NCI-H2171 (cell line): ENCODE measurements at places on chromosomes 16 and 17.

DNA sequence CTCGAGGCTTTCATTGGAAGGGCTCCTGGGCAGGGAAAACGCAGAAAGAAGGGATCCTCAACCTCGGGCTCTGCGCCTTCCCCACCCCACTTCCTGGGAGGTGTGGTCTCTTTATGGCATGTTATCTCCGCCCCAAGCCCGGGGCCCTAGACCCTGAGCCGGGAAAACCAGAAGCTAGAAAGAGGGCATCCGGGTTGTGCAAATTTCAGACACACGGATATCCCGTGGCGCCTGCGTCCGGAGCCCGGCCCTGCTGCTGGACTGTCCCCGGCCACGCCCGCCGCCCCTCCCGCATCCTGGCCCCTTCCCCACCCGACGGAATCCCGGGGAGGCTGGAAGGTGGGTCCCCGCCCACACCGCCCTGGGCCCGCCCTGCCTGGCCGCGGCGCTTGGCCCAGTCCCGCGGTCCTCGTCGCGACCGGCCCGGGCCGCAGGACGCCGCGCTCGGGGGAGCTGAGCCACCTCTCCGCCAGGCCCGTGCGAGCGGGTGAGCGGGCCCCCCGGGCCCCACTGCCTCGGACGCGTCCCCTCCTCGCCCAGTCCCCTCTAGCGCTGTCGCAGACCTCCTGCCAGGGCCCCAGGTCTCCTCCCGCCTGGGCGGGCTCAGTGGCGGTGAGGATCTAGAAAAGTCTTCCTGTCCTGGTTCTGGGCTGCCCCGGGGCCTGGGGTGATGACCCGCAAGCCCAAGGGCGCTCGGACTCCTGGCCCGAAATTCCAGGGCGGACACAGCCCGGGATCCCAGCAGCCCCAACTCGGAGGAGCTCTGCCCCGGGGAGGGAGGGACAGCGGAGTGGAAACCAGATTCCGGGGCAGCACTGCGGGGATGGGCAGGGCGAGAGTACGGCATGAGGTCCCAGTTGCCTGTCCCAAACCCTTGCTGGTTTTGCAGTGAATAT lies at the start of gene SLC16A5:
TSS of gene SLC16A5 (plus strand) at position 397 of the 896 bp plus-strand sequence. CDS start 5,683 bp downstream, outside the sequence.
- DNase-seq: no peak

DNA sequence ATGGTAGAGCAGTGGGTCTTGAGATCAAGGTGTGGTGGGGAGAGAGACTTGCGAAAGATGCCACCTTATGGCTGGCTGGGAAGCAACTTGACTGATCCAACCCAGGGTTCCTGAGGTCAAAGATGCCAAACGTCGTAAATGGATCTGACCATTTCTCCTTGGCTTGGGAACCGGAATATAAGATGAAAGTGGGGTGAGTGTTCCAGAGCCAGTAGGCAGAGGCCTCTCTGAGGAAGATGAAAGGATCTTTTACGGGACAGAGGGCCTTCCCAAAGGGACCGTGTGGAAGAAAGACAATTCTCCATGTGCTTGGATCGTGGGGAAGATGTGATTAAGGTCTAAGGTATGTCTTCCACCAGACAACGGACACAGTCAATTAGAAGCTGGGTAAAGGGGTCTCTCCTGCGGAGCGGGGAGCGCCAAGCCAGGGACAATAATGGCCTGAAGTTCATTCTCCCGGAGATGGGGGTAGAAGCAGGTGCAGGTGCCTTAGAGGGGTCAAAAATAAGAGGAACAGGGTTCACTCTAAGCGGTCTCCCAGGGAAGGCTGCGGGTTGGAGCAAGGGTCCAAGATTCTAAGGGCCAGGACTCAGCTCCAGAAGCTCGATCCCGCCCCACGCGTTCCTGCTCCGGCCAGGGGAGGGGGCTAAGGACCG lies 800 bp downstream of the FXR2 start:
- DNase-seq: no peak

DNA sequence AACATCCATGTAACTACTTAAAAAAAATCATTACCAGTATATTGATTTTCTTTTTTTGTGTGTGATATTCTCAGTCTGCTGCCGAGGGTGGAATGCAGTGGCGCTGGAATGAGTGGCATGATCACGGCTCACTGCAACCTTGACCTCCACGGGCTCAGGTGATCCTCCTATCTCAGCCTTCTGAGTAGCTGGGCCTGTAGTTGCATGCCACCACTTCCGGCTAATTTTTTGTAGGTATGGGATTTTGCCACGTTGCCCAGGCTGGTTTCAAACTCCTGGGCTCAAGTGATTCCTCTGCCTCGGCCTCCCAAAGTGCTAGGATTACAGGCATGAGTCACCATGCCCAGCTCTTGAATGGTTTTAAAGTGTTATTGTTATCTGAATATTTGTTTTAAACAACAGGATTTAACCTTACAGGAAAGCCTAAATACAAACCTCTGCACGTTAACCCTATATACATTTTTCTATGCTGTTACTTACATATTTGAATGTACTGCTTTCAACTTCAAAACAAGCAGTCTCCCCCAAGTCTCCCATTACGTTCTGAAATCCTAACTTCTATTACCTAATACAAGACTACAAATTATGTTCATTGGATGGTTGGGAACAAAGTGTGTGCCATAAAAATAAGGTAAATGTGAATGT lies 61.7 kb downstream of the KPNA2 start:
- no peak for DNase-seq

- DNase-seq: no peak
These were observed 10.3 kb upstream of the ITGAX start for GRCh38 chr16:31344712-31345111.

GRCh38 chr16:46907061-46907774 lies 23.1 kb downstream of the GPT2 start:
- no peak for DNase-seq

DNA sequence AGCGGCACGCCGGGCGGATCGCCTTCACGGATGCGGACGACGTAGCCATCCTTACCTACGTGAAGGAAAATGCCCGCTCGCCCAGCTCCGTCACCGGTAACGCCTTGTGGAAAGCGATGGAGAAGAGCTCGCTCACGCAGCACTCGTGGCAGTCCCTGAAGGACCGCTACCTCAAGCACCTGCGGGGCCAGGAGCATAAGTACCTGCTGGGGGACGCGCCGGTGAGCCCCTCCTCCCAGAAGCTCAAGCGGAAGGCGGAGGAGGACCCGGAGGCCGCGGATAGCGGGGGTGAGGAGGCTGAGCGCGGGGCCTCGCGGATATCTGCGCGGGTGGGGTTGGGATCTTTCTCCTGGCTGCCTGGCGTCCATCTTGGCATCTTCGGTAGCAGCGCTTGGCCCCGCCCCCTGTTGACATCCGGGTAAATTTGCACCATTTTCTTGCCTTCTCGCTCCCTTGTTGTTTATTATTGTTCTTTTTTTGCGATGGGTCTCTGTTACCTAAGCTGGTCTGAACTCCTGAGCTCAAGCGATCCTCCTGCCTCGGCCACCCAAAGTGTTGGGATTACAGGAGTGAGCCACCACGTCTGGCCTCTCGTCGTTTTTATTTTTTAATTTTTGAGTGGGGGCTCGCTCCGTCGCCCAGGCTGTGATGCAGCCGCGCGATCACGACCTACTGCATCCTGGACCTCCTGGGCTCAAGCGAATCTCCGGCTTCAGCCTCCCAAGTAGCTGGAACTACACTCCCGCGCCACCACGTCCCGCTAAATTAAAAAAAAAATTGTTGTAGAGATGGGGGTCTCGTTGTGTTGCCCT lies 898 bp downstream of the TERF2IP start:
- peak; percentile 66 for DNase-seq

- no peak for DNase-seq
These were observed 93.5 kb downstream of the CRISPLD2 start for GRCh38 chr16:84913315-84913714.

DNA sequence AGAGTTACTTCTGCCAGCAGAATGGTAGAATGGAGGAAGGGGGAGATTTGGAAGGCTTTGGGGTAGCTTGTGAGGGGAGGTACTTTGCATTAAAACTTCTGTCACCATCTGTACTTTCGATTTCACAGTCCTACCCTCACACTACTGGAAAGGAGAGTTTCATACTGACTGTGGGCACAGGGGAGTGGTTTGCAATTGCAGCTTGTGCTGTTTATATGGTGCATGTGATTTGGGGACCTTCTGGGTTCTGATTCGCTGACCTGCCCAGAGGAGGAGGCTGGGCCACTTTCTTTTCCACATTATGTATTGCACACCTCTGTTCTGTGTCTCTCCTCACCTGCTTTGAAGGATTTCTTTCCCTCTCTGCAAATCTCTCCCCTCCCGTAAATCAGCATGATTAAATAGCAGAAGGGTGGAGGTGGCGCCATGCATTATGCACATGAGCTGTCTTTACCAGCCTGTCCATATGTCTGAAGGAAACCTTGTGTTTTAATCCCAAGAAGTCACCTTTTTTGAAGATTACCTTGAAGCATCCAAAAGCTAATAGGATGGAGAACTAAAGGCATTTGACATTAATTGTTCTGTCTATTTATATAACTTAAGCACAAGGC lies 90.9 kb downstream of the RBFOX1 start:
- no peak for DNase-seq

DNA sequence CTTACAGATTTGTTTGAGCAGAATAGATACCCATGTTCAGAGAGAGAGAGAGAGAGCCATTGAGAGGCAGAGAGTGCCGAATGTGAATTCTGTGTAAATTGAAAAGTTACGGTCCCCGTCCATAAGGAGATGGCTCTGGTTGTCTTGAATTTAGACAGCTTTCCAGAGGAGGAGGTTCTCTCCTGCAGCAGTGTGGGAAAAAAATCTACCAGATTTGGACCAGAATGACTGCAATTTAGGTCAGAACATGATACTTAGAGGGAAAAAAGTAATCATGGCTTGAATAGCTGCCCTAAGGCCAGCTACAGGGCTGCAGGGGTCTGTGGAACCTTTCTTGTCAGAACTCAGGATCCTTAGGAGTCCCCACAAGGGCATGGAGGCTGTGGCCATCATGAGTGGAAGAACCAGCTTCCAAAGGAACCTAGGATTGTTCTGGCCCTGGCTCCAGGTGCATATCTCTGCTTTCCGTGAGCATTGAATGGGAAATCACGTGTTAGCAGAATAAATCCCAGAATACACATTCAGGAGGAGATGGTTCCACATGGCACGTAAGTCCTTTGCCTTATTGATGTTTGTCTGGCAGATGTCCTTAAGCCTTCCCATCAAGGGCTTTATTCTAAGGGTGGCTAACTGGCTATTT lies 13.0 kb downstream of the PITPNC1 start:
- DNase-seq: no peak

DNA sequence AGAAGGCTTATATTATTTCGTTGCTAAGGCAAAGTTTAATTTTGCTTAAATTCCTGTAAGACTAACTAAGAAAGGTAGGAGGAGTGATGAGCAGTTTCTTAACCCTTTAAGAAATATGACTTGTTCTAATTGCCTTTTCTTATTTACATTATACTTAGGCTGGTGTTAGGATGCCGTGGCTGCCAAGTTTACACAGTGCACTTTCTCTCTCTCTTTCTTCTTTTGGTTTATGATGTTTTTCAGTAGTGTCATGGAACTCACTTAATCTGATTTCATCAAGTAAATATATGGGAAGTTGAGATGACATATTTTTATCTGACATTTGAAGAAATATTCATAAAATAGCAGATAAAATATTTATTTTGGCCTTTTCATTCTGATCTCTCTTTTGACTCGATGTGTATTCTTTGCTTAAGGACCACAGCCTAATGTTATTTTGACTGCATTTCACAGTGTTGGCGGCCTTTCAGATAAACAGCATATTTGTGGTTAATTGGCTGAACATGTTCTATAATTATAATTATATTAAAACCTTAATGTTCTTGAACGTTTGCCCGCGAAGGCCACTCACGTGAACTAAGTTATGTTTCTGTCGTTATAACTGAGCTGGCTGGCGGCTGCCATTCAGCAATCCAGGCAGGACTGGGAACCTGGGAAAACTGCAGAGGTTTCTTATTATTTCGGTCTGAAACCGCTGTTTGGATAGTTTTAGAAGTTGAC lies 191.6 kb downstream of the WWOX start:
- no peak for DNase-seq

- no peak for DNase-seq
These were observed at the start of gene SLC47A1 for GRCh38 chr17:19533718-19534561. TSS of gene SLC47A1 (plus strand) at chr17:19533854. CDS start at chr17:19533940, 86 bp downstream.

- peak; percentile 92 for DNase-seq
These were observed at the start of gene MTMR4 for GRCh38 chr17:58513965-58514769. TSS of gene MTMR4 (minus strand) at chr17:58514638. CDS start at chr17:58514407, 231 bp downstream.

GRCh38 chr17:73211745-73212144 lies 18.9 kb downstream of the COG1 start:
- DNase-seq: no peak

DNA sequence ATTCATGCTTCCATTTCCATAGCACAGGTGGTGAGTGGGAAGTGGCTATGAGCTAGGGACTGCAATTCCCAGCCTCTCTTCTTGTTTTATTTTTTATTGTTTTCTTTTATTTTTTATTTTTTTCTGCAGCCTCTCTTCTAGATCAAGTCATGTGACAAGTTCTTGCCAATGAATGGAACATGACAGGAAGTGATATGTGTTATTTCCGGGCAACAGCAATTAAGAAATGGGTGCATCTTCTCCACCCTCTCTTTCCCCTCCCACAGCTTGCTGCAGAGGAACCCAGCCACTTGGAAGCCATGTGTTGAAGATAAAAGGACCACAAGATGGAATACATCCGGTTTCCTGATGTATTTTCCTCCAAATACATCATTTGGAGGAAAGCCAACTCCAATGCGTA lies 23.6 kb downstream of the IRX5 start:
- DNase-seq: no peak

- peak; percentile 78 for DNase-seq
These were observed 41.8 kb downstream of the TEKT5 start for GRCh38 chr16:10652730-10653590.

- DNase-seq: peak; percentile 18
These were observed 1.1 kb upstream of the LCMT1 start for GRCh38 chr16:25110387-25110947.

- peak; percentile 6 for DNase-seq
These were observed 40.2 kb upstream of the MAF start for GRCh38 chr16:79640513-79641360.

- DNase-seq: no peak
These were observed 151.7 kb downstream of the PRKCB start for GRCh38 chr16:23987443-23987842.

DNA sequence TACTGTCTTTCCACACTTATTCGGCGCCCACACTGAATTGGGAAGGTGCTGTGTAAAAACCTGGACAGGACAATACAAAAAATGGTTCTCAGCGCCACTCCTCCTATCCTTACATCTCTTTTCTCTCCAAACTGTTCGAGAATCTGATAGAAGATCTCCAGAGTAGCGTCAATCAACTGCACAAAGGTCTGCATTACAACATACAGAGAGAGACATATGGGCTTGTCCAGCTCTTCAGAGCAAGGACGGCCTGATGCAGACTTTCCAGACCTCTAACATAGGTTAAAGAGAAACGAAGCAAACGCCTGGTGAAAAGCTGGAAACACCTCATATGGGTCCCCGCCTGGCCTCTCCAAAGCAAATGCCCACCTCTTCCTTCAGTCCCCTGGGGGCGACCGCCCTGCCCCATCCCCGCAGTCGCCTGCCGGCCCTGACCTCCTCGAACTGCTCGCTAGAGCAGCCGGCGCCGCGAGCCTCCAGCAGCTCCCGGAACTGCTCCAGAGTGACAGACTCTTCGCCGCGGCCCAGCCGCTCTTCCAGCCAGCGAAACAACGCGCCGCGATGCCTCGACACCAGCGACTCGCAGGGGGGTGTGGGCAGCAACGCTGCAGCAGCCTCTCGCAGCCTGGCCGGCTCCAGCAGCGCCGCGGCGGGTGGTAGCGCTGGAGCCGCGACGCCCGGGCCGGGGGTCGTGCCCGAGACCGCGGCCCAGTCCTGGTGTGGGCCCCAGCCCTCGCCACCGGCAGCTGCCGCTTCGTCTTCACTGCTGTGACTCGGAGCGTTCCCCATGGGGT lies 526 bp downstream of the ZZEF1 start:
- peak; percentile 19 for DNase-seq
